ENCODE measurements at places on chromosomes 4 and X. TPM values are rescaled to one million over a fixed set of nuclear protein-coding genes. Genes with fewer than 3 reads are reported as not detected.

The CBLL2 gene
- total RNA-seq = not detected

The RAB9B gene
- 0.20 TPM for total RNA-seq

The DOCK11 gene
- total RNA-seq = 3.9 TPM

The TRPC5OS gene
- not detected for total RNA-seq

The WNK3 gene
- total RNA-seq = 30.7 TPM

The CCNI gene
- 302 TPM for total RNA-seq

The NDNF gene
- 2.4 TPM for total RNA-seq

The OGT gene
- 114 TPM for total RNA-seq

The TMSB15C gene
- 7.1 TPM for total RNA-seq

The DSPP gene
- not detected for total RNA-seq

- no peak for DNase-seq
Observed at GRCh38 chr4:154617820-154618317, 5.4 kb upstream of the FGG start.

DNA sequence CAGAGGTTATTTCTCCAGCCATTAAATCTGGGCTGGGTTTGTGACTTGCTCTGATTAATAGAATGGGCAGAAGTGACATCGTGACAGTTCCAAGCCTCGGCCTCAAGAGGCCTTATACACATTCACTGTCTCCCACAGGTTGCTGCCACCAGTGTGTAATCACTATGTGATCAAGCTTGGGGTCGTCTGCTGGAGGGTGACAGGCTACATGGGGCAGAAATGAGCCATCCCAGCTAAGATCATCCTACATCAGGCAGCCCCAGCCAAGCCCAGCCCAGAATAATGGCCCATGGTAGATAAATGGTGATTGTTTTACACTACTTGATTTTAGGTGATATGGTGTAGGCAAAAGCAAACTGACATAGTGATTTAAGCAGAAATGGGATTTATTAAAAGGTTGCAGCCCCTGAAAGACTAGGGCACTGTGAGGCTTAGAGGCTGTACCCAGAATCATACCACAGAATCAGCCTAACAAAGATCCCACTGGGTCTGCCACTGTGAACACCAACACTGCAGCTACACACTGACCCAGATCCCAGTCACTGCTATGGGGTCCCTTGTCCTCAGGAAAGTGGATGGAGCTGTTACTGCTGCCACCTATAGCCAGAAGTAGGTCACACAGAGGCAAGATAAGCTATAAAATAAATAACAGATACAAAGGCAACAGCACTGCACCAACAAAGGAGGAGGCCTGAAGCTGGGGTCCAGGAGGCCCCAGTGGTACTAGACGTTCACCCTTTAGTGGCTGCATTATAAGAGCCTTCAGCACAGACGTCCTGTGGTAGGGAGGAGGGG is 159.6 kb upstream of the RBPJ start:
- DNase-seq = peak; percentile 77

GRCh38 chr4:3044870-3045819 is 29.2 kb downstream of the HTT-AS start:
- DNase-seq = no peak

DNA sequence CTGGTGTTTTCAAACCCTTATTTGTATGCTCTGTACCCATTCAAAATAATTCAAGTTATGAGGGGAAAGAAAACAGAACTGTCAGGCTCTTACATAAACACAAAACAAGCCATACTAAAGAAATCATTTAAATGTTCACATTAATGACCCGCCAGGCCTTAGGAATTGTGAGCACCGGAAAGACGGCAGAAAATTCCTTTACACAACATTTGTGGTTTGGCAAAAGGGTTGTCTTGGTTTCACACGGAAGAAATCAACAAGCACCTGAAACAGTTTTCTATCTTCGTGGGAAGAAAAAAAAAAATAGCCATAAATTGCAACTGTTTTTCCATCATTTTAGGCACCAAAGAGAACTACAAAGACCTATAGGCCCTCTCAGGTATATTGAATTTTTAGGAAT is 188.5 kb upstream of the FTHL17 start:
- no peak for DNase-seq

- peak; percentile 35 for DNase-seq
Observed at GRCh38 chr4:7190691-7191545, 1.4 kb upstream of the SORCS2 start.

DNA sequence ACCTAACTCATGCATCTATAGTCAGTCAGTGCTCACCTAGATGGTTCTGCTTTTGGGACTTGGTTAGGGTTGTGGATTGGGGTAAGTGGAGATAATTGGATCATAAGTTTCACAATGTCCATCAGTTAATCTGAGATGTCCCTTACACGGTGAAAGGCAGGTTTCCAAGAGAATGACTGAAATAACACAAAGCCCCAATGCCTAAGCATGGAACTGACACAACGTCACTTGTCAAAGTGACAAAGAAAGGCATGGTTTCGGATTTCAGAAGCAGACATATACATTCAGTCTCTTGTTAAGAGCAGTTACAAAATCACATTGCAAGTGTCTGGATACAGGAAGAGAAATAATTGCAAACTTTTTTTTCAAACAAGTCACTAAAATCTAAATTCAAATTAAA is 1456.9 kb downstream of the TECRL start:
- no peak for DNase-seq

DNA sequence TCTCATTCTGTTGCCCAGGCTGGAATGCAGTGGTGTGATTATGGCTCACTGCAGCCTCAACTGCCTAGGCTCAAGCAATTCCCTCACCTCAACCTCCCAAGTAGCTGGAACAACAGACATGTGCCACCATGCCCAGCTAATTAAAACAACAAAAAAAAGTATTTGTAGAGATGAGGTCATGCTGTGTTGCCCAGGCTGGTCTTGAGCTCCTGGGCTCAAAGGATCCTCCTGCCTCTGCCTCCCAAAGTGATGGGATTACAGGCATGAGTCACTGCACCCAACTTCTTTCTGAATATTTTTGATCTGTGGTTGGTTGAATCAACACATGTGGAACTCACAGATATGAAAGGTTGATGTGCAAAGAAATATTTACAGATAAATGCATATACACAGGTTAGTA is 18.5 kb upstream of the SEPTIN11 start:
- DNase-seq = no peak

- DNase-seq = no peak
Observed at GRCh38 chrX:45614853-45615252, 414.2 kb upstream of the DIPK2B start.

GRCh38 chr4:185702147-185702663 is 109.8 kb downstream of the SORBS2 start:
- no peak for DNase-seq

GRCh38 chr4:92382128-92382527 is 78.4 kb downstream of the GRID2 start:
- DNase-seq = no peak

DNA sequence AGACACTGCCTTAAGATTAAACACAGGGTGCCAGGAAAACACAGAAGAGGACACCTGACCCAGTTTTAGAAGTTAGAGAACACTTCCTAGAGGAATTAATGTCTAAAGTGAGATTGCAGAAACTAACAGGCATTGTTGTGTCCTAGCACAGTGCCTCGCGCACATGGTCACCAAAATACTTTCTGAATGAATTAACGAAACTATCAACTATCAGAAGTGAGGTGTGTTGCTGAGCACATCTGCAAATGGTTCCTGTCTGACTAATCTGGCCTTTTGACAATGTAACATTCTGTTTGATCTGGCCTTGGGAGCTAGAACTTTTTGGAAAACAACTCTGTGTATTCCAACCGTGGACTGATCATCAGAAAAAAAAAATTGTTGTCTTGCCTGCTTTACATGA is 556.8 kb upstream of the LCORL start:
- DNase-seq = no peak

DNA sequence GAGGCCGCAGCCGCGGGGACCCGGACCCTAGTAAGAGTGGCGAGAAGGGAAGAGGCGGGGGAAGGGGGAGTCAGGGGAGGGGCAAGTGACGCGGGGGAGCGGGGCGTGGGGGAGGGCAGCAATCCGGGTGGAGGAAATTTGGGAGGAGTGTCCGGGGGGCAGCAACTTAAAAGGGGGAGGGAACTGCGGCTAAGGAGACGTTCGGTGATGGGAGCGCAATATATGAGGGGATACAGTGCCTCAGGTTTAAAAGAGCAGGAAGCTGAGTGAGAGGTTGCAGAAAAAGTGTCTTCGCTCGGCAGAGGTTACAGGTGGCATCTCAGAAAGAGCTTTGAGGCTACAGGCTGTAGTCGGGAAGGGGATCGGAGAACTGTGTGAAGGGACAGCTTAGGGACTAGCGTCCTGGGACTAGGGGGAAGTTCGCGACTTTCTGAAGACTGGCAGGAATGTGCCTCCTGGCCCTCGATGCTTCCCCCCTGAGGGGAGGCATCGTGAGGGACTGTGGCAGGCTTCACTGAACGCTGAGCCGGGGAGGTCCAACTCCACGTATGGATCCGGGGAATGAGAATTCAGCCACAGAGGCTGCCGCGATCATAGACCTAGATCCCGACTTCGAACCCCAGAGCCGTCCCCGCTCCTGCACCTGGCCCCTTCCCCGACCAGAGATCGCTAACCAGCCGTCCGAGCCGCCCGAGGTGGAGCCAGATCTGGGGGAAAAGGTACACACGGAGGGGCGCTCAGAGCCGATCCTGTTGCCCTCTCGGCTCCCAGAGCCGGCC is 519 bp downstream of the FOXO4 start:
- no peak for DNase-seq

DNA sequence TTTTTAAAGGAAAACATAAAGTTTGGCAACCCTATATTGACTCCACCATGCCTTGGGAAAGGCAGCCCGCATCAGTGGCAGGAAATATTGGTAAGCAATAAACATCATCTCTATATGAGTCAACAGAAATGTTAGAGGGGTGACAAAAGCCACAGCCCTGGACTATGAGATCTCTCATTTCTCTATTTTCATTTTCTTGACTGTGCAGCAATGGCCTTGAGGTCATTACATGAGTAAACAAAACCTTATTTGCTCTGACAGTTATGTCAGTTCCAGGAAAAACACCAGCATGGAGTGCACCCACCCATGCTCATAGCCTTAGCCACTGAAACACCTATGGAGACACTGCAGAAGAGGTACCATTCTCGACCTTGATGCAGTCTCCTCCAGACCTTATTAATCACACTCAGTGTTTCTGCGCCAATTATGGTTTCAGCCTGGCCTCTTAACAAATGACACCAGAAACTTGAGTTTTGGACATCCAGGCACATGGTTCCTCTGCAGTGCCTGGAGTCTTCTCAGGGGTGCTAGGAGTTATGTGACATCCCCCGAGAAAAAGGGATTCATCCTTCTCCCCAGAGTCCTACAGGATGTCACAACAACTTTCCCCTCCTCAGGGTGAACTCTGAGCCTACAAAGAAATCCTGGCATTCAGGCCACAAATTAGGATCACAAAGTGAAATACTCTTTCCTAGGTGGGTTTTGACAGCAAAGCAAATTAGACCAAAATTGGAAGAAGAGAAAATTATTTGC is 16.0 kb upstream of the HPGD start:
- no peak for DNase-seq

DNA sequence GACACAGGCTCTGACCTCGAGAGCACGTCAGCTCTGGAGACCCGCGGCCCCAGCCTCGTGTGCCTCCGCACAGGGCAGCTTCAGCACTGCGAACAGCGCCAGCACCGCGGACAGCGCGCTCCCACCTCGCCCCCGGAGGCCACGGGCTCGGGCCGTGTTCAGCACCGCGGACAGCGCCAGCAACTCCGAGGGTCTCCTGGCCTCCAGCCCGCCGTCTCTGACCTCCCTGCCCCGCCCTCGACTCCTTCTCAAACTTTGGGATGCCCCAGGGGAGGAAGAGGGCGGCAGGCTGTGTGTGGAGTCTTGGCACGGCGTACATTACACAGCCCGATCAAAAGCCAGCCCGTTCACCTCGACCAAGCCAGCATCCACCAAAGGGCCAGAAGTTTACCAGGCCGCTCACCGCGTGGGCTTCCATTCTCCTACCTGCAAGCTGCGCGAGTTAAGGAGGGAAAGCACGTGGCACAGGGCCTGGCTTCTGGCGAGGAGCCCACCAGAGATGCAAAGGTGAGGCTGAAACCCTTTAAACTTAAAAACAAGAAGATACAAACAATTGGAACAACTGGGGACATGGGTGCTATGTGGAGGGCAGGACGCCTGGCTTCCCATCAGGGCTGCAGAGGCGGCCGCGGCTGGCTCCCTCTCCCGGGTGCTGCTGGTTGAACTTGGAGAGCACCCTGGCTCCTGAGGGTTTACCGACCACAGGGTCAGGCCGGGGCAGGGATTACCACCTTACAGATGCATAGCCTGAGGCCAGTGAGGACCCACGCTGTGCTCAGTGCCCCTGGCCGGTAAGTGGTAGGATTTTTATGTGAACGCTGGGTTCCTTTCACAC is 4.5 kb upstream of the NKX1-1 start:
- DNase-seq = peak; percentile 97

GRCh38 chrX:38008658-38009057 is 2.3 kb downstream of the SYTL5 start:
- no peak for DNase-seq

GRCh38 chrX:123797543-123798447 is 62.1 kb upstream of the XIAP start:
- DNase-seq = peak; percentile 18

- no peak for DNase-seq
Observed at GRCh38 chr4:98482847-98483806, 175.3 kb downstream of the TSPAN5 start.

GRCh38 chr4:73727685-73728084 is 12.7 kb upstream of the CXCL8 start:
- DNase-seq = no peak

GRCh38 chr4:70958681-70959080 is 34.8 kb upstream of the DCK start:
- no peak for DNase-seq

DNA sequence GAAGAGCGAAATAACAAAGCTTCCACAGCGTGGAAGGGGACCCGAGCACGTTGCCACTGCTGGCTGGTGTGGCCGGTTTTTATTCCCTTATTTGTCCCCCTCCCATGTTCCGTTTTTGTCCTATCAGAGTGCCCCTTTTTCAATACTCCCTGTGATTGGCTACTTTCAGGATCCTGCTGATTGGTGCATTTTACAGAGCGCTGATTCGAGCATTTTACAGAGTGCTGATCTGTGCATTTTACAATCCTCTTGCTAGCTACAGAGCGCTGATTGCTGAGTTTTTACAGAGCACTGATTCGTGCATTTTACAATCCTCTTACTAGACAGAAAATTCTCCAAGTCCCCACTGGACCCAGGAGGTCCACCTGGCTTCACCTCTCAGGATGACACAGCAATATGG is 250.9 kb upstream of the EPHA5 start:
- DNase-seq = no peak

DNA sequence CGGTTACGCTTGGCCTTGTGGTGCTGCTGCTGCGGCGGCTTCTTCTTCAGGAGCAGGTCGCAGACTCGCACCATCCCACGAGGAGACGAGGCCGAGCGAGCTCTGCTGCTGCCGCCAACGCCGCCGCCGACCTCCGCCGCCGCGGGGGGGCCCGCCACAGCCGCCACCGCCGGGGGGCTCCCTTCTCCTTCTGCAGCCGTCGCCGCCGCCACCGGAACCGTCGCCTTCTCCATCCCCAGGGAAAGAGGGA is 237 bp downstream of the ANKRD17 start:
- no peak for DNase-seq

DNA sequence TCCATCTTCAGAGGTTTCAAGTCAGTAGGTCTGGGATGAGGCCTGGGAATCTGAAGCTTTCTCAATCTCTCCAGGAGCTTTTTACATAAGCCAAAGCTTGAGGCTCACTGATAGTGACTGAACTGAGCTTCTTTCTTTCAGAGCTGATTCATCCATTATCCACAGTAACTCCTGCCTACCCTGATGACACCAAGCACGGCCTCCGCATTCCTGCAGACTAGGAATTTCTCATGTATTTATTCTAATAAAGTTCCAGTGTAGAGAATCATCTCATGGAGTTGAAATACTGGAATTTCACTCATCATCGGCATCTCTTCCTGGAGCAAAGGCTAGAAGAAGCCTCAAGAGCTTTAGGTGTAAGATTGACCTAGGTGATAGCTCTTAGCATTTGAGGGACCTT is 12.1 kb upstream of the DCTD start:
- no peak for DNase-seq
